ENCODE measurements at places on chromosomes 4 and X.

DNA sequence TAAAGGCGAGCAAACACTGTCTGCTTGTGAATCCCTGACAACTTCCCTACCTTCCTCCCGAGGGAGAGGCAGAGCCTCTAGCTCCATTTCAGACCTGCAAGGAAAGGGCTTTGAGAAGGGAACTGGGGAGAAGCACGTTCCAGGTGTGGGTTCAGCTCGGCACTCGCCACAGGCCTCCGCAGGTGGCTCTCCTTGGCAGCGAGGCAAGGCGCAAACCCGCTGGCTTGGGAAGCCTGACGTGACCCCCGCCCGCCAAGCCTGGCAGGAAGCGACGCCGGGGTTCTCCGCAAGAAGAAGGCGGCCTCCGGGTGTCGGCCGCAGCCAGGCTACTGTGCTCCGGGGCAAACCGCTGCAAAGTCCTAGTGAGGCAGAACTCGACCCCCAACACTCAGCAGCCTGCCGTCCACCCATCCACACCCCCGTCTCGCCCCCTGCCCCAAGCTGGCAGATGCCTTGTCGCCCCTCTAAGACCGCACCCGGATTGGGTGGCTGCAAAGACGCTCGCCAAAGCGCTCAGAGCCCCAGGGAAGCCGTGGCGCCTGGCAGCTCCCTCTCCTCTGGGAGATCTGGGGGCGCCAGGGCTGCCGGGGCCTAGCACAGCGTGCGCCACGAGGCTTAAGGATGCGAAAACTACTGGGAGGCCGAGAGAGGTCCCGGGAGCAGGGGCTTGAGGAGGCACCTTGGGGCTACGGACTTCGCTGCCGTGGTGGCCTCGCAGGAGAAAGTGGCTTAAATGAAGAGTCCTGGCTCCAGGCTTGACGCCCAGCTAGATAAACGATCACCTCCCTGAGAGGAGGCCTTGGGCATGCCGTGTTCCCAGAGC is 21.8 kb downstream of the NKX3-2 start:
- DNase-seq = no peak

DNA sequence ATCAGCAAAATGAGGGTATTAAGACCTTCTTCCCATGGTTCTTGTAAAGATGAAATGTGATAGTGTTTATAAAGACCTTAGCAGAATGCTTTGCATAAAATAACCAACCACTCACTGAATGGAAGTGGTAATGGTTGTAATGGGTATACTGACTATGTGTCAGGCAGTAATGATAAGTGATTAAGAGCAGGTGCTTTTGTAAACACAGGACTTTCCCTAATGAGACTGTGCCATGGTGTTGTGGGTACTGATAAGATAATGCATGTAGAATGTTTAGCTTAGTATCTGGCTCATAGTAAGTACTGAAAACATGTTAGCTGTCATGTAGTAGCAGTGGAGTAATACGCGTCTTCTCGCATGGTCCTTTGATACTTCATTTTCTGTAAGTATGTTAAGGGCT is 6.9 kb downstream of the LSM6 start:
- peak; percentile 5 for DNase-seq

DNA sequence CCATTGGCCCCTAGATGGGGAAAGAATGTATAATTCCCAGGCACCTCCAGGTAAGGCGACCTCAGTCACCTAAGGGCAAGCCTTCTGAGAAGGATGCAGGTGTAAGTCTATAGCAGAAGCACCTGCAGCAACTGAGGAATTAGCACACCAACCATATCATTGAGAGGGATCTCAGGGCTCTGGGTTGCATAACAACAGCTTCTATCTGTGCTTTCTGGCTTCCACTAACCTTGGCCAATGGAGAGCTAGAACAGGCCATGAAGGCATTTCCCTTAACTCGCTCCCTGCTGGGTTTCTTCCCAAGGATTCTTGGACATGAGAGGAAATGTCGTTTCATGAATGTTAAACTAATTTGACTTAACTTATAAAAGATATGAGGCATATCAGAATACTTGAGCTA is 177.8 kb upstream of the GK2 start:
- no peak for DNase-seq

- DNase-seq = no peak
These were observed 10.3 kb upstream of the DUSP9 start for GRCh38 chrX:153636716-153637115.

DNA sequence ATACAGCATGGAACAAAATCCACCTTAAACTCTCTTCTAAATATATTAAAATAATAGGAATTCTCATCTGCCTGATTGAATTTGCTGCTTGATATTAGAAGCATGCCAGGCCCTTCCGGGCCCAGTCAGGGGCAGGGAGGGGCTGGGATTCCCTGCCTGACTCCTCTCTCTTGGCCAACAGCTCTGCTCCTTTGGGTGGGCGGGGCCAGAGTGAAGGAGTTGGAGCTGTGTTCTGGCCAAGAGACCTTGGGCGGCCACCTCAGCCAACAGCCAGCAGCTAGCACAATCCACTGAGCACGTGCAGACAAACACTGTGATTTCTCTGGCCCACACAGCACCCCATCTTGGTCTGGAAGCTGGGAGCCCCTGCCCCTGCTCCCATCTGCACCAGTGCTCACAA is 140.3 kb downstream of the PJA1 start:
- DNase-seq = peak; percentile 66

- DNase-seq = no peak
These were observed 174.0 kb upstream of the FMR1 start for GRCh38 chrX:147737690-147738089.

DNA sequence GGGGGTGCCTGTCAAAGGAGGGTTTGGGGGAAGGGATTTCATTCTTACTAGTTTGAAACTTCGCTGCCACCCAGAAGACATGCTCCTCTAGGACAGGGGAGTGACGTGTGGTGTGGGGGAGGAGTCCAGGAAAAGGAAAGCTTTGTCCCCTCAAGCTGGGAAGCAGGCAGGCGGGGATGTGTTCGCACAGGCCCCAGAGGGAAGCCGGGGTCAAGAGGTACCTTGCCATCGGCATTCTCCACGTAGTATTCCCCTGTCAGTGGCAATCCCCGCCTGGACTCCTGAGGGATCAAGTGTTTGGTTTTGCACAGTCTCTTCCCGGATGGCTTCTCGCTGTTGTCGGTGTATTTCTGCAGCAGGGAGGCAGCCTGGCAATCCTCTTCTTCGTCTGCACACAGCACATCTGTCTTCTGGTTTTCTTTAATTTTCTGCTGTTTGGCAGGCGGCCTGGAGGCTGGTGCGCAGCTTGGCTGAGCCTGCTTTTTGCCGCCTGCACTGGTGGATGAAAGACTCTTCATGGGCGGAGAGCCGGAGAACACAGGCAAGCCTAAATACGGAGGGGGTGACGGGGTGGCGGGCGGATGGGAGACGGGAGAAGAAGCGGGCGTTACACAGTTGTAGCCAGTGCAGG is 35.1 kb downstream of the BCOR start:
- DNase-seq = no peak

GRCh38 chr4:54065282-54066087 is 1.1 kb upstream of the CHIC2 start:
- no peak for DNase-seq

GRCh38 chr4:119626420-119626819 is 2.2 kb downstream of the PDE5A start:
- no peak for DNase-seq

GRCh38 chr4:182126603-182127002 is 116.6 kb upstream of the TENM3 start:
- DNase-seq = no peak

DNA sequence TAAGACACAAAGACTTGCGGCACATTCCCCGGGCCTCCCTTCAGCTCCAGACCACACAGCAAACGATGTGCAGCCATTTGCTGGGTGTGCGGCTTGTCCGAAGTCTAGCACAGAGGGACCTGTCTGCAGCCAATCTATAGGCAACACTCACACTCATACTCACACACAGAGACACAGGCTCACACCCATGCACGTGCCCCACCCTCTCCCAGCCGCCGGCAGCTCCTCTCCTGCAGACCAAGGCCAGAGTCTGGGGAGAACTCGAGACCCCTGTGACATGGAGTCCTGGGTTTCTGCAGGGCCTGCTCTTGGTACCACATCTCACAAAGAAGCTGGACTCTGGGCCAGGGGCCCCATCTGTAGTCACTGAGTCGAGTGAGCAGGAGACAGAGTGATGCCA is 245.4 kb upstream of the PSAPL1 start:
- no peak for DNase-seq

- no peak for DNase-seq
These were observed at the start of gene CRMP1 for GRCh38 chr4:5893004-5893580. Gene CRMP1 (minus strand): TSS chr4:5893086. CDS start chr4:5892969, 117 bp downstream.

- DNase-seq = no peak
These were observed 54.0 kb upstream of the EGFL6 start for GRCh38 chrX:13515211-13515930.

DNA sequence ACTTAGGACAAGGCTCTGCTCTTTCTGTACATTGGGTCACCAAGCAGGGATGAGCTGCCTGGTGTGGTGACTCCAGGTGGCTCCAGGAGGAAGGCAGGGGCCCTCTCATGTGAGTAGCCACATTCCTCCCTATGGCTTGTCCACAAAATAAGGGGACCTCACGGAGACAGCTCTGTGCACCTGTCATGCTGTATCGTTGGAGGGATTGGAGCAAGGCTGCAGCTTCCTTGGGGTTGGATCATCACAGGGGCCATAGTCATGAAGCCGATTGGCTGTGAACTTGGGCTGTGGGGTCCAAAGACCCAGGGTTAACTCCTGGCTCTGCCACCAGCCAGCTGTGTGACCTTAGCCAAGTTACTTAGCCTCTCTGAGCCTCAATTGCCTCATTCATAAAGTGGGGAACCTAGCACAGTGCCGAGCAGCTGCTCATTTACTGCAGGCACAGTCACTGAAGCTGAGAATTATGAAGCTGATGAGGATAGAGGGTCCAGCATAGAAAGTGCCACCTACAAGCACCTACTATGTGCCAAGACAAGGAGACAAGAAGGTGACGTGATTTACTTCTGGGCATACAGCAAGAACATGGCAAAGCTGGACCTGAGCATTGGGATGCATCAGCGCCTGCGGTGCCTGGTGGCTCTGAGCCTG is 11.8 kb upstream of the KIAA0232 start:
- DNase-seq = no peak

- DNase-seq = no peak
These were observed 15.2 kb downstream of the BLTP1 start for GRCh38 chr4:122167369-122167768.

DNA sequence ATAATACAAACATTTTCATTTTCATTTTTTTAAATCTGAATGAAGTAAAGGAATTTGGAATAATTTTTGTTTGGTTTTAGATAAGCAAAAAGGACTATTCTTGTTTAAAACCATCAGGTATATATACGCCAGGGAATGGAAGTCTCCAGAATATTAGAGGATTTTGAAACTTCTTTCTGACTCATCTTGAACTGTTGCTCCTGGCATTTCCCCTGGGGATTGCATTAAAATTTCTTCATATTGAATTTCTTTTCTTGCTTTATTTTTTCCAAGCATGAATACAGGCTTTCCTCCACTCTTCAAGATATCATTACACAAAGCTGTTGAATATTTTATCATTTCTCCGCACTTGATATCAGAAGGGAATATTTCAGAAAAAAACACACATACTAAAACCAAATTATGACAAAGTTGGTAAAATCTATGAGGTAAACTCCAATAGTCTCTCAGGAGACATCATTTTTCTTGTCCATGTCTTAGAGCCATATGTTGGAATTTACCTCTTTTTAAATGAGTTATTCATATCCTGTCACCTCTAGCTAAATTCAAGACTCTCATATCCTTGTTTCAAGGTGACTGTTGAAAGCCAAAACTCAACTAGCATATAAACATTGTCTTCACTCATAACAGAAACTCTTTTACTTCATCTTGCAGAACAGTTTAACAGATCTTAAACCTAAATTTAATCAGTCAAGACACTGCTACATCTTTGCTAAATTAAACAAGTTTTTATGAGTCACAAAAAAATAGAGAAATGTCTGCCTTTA is 20.7 kb upstream of the CSN1S1 start:
- DNase-seq = peak; percentile 36

- DNase-seq = no peak
These were observed 1091.3 kb upstream of the TENM3 start for GRCh38 chr4:181151856-181152255.

DNA sequence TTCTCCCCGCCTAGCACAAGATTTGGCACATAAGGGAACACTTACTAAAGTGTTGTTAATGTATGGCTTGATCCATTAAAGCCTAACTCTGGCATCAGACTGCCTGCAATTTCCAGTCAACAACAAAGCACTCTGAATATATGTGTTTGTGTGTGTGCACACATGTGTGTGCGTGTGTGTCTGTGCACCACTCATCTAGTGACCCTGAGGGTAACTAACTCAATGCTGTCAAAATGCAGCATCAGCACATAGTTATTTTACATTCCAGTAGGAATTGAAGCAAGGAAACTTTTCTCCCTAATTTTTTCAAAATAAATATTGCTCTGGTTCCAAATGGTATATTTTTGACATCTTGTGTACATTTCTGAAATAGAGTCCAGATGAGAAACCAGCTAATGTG is 94.4 kb downstream of the SHROOM4 start:
- DNase-seq = no peak

DNA sequence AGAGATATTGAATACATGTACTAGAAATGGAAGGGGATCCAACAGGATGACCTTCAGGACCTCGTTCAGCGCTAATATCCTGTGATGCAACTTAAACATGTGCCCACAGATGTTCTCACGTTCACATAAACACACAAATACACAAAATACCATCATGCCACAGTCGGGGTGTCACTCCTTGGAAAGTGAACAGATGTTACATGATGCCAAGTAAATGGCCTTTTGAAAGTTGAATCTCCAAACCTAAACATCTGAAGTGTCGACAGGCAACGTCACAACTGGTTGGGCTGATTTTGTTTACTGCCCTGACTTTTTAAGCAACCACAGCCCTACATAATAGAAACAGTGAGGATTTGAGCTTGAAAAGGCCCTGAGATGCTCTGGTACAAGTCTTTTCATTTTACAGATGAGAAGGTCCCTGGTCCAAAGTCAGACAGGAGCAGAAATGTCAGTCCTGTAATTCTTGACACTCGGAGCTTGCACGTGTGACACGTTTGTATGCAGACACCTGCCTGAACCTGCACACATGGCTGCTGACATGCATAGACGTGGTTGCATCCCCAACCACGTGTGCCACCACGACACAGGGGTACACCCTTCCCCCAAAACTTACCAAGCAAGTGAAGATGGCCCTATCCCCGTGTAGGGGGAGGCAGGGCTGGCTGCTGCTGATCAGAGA is 23.5 kb upstream of the BCORL1 start:
- no peak for DNase-seq

GRCh38 chrX:70755850-70756249 is 152.7 kb downstream of the TEX11 start:
- DNase-seq = no peak

GRCh38 chrX:15464704-15465103 is 28.4 kb downstream of the PIR start:
- no peak for DNase-seq

DNA sequence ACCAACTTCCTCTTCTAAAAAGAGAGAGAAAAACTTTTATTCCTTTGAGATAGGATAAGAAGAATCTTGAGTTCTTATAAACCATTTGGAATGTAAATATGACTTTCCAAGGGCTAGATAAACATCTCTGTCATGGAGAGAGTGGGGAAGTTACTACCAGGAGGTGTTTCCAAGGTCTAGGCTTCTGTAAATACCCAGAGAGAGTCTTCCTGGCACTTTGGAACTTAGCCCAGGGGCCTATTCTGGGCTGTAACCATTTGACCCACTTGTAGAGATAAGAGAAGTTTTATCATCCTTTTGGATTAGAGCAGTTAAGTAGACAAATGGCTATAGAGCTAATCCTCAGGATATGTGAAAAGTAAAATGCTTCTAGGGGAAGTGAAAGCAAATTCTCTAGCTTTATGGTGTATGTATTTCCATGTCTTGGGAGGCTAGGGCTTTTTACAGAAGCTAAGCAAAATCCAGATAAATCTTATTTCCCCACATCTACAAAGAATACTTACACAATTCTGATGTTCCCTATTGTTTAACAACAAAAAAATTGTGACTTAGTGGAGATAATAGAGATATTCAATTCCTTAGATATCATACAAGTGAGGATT is 51.1 kb downstream of the MCUB start:
- peak; percentile 90 for DNase-seq

All from amniotic epithelial cell (primary cell).